Iris pigment epithelial cell (primary cell): ENCODE measurements at places on chromosomes 1 and 21.
A peak's percentile ranks its signal among the peaks of the same experiment; 100 is the strongest.

DNA sequence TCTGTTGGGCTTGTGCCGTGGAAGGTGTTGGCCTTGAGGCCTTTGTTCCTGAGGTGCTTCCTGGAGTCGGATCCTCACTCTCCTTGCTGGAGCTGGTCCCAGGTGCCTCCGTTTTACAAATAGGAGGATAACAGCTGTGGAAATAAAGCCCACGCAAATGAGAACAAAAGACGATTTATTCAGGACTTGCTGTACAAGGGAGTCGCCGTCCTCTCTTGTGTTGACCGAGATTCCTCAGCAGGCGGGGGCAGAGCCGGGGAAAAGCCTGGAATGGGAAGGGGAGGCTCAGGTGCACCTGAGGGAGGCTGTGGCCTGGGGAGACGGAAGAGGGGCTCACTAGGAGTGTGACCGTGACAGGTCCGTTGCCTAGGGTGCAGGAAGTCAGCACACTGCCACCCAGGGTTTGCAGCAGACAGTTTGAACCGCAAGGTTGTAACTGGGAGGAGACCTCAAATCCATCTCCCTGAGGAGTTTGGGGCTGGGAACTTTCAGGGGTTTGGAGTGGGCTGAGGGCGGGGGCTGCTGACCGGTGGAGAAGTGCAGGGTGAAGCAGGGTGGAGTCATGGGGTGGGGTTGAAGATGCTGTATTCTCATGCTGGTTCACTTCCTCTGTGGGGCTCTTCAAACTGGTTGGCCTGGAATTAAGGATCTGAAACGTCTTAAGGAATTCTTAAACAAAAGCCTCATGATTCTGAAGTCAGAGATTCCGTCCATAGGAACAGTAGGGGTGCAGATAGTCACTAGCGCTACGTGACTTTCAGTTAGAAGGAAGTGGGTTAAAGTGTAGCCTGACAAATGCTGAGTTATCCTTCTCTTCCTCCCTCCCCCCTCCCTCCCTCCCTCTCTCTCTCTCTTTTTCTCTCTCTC, 2.6 kb upstream of the CSTB start:
- no peak for DNase-seq

- DNase-seq: no peak
Measured at GRCh38 chr1:43743206-43743605, 35.9 kb downstream of the ST3GAL3 start.

DNA sequence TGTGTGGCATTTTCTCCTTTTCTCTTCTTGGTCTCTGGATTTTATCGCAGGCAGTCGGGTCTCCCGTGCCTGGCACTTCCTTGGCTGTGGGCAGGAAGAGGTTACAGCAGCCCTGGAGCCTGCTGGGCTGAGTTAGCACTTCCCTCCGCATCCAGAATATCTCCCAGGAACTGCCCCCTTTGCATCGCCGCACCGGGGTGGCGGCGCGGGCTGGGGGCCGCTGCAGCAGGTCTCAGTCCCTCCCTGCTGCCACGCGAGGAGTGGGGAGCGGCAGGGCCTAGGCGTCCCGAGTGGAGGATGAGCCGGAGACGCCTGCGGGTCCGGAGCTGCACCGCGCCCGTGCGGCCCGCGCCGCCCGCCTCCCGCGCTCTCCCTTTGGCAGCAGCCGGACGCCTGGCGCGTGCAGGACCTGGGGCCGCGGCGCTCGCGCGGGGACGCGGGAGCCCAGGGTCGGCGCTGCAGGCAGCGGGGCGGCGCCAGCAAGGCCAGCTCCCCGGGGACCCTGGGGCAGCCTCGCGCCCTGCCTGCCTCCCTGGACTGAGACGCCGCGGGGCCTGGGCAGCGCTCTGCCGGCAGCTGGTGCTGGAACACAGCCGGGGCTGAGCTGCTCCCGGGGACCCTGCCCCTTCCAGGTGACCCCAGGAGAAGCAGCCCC, 192.8 kb downstream of the PRDM2 start:
- no peak for DNase-seq

DNA sequence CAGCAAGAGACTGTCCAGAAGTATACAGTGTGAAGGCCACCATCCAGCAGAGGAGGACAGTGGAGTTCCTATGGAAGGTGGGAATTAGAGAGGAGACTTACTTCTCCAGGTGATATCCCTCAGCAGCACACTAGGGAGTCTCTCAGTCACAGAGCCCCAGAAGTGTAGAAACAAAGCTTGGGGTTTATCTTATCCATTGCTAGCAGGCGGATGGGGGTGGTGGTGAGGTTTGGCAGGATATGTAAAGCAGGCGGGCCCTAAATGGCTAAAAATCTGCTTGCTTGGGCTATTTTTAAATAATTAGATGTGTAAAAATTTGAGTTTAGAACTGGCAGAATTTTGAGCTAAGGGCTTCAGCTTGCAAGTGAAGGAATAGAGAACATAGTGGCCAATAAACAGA, 50.1 kb upstream of the RGS18 start:
- no peak for DNase-seq

GRCh38 chr1:158149577-158150269, 31.0 kb upstream of the CD1D start:
- peak; percentile 97 for DNase-seq

- DNase-seq: peak; percentile 42
Measured at GRCh38 chr1:194295685-194296084, 1109.3 kb upstream of the B3GALT2 start.

GRCh38 chr1:109882288-109883245, 28.1 kb upstream of the CSF1 start:
- no peak for DNase-seq

GRCh38 chr1:193094112-193094511, 11.1 kb downstream of the GLRX2 start:
- DNase-seq: no peak

DNA sequence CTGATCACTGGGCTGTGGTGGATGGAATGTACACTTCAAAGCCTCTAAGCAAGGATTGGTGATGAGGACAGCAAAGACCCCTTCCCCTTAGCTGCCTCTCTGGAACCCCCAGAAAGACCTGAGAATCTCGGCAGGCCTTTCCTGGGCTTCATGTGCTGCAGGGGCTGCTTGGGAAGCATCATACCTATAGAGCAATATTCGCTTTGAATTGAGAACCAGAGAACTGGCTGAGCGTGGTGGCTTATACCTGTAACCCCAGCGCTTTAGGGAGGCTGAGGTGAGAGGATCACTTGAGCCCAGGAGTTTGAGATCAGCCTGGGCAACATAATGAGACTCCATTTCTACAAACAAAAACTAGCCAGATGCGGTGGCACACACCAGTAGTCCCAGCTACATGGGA, 22.0 kb downstream of the CSF1 start:
- no peak for DNase-seq

- peak; percentile 36 for DNase-seq
Measured at GRCh38 chr1:235835226-235835625, 31.5 kb downstream of the LYST start.

- peak; percentile 78 for DNase-seq
Measured at GRCh38 chr1:94048413-94049164, 72.4 kb downstream of the ABCA4 start.

DNA sequence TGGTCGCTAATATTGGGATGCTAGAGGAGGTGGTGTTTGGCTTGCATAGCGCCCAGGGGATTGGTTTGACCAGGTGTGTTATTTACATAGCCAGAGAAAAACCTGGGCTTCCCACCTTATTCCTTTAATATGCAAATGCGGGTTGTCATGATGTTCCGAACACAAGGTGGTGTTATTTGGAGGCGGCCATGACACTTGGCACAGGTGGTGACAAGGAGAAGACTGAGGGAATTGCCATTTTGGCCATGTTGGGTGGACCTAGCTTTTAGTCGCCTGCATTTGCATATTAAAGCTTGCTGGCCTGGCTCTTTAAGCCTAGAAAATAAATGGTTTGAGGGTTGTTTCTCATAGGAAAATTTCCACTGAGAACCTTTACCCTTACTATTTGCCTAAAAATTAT, 490.5 kb downstream of the SIPA1L2 start:
- no peak for DNase-seq
